Myocyte (in vitro differentiated cells): ENCODE measurements at places on chromosomes 1 and 21.
A peak's percentile ranks its signal among the peaks of the same experiment; 100 is the strongest.

GRCh38 chr21:30942192-30942591 lies 60.8 kb upstream of the KRTAP11-1 start:
- DNase-seq, result no peak

DNA sequence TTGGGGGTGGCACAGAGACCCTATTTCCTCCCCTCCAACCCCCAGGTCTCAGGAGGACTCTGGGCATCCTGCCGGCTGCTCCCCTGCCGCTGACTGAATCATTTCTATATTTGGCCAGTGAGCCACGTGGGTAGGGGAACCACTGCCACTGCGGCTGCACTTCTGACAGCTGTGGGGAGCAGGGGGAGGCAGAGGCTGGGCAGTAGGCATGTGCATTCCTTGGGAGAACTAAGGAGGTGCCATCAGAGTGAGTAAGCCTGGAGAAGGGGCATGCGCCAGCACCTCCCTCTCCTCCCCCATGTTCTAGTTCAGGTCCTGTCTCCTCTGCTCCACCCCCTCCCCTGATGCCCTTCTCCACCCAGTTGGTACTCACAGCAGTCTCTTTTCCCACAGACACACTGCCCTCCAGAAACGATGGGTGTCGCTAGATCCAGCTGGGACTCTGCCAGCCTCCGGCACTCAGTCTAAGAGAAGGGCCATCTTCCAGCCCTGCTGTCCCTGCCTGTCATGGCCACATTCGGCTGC lies 12.0 kb downstream of the PPFIA4 start:
- peak; percentile 100 for DNase-seq

GRCh38 chr1:234505769-234506102 lies 26.8 kb upstream of the TARBP1 start:
- DNase-seq, result no peak

DNA sequence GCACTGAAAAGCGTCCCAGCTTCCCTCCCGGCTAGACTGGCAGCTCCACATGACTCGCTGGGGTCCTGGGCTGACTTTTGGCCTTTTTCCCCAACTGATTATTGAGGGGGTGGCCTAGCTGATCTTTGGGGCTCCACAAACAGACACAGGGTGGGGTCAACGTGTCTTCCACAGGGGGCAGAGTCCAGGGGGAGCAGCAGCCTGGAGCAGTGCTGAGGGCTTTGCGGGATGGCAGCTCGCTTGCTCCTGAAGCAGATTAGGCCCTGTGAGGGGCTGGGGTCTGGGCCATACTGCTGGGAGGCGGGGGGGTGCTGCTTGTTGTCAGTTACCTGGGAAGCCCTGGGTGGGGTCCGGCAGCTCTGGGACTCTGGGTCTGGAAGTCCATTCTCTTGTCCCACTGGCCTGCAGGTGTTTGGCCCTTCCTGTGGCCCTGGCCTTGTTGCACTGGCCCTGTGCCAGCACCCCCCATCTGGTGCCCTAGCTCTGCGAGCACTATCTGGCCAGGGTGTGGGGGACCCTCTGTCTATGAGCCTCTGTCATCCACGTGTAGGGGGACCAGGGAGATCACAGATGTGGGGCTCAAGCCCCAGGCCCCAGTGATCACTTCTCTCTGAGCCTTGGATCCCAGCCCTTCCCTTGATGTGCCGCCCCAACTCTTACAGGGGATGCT lies 12.3 kb upstream of the HES5 start:
- DNase-seq, result no peak

- DNase-seq, result peak; percentile 40
Observed at GRCh38 chr1:49102752-49103151, 326.1 kb upstream of the BEND5 start.

DNA sequence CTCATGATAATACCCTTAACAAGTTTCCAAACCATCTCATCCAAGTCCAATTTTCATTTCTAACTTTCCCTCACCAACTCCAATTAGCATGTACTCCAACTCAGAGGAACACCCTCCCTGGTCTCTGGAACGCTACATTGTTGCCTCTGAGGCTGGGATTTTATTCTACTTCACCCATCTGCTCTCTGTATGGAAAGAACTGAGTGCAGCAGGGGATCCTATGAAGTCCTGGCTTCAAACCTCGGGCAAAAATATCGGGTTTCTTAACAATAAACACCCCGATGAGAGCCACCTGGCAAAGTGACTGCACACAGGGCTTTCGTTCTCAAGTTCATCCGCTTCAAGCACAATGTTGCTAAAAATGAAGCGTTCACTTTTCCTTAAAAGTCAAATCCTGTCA lies 99.6 kb downstream of the CRB1 start:
- no peak for DNase-seq

- DNase-seq, result no peak
Observed at GRCh38 chr1:79271759-79272158, 265.2 kb upstream of the ADGRL4 start.

DNA sequence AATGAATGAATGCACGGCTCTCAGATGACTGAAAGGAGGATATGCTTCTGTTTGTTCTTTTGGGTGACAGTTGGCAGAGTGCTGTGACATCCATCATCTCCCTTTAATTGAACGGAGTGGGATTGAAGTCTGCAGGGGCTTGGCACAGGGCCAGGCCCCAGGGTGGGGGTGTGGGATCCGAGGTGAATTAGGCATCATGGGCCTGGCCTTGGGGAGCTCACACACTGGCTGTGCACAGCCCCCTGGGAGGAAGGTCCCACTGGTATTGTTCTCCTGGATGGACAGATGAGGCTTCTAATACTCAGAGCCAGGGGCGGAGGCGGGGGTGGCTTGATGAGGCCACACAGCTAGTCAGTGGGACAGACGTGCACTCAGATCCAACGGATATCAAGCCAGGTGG lies 19.3 kb downstream of the EPHB2 start:
- no peak for DNase-seq

GRCh38 chr21:37297364-37297763 lies 30.2 kb upstream of the VPS26C start:
- DNase-seq, result peak; percentile 62

GRCh38 chr1:38584448-38585355 lies 274.9 kb downstream of the RRAGC start:
- no peak for DNase-seq

GRCh38 chr21:18715606-18716005 lies 312.0 kb upstream of the TMPRSS15 start:
- DNase-seq, result no peak

DNA sequence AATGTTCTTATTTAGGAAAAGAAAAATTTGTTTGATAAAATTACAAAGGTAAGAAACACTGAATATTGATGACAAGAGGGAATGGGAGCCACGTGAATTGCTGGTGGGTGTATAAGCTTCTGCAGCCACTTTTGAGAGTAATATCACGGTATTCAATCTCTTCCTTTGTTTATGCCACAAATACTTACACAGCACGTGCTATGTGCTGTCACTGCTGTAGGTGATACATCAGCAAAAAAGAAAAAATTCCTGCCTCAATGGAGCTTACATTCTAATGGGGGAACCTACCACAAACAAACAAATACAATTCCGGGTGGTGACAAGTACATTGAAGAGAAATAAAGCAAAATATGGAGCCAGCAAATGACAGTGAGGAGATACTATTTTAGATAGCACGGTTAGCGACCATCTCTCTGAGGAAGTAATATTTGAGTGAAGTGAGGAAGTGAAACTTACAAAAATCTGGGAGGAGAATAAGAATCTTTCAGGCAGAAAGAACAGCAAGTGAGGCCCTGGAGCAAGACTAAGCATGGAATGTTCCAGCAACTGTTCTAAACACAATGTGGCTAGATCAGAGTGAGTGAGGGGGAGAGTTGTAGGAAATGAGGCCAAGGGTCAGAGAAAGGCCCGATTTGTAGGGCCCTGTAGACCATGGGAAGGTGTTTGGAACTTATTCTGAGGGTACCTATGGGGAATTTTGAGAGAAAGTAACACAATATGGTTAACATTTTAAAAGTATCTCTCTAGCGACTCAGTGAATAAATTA lies 2.6 kb upstream of the FCRLB start:
- DNase-seq, result no peak

DNA sequence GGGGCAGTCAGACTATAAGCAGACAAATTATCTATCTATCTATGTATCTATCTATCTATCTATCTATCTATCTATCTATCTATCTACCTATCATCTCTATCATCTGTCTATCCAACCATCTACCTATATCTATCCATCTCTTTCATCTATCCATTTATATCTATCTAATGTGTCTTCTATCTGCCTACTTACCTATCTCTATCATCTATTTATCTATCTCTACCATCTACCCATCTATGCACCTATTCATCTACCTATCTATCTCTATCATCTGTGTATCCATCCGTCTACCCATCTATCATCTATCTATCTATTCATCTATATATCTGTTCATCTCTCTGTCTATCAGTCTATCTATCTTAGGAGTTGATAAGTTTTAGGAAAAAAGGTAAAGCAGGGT lies 10.8 kb upstream of the COG2 start:
- DNase-seq, result no peak

- DNase-seq, result no peak
Observed at GRCh38 chr21:37159053-37159776, 86.2 kb downstream of the TTC3 start.

DNA sequence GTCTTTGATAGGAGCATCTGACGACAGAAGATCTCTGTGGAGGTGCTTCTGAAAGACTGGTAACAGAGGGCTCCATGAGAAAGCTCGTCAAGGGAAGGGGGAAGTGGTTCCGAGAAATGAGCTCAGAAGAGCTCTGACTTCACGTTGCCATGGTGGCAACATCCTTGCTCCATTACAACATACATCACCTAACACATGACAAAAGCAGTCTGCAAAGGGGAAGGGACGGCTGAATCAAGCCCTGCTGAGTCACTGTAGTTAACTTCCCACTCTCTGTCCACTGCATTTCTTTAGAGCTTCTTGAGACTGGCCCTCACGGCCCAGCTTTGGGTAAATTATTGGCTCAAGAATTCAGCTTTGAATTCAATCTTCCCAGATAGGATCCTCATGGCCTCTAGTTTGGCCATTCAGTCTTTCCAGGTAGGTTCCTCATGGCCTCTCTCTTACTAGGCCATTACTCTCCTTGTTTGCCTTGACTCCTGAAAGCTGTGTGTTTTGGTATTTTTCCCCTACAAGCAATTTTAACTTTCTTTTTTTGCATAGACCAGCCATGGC lies 88.0 kb upstream of the ZNF648 start:
- peak; percentile 45 for DNase-seq

DNA sequence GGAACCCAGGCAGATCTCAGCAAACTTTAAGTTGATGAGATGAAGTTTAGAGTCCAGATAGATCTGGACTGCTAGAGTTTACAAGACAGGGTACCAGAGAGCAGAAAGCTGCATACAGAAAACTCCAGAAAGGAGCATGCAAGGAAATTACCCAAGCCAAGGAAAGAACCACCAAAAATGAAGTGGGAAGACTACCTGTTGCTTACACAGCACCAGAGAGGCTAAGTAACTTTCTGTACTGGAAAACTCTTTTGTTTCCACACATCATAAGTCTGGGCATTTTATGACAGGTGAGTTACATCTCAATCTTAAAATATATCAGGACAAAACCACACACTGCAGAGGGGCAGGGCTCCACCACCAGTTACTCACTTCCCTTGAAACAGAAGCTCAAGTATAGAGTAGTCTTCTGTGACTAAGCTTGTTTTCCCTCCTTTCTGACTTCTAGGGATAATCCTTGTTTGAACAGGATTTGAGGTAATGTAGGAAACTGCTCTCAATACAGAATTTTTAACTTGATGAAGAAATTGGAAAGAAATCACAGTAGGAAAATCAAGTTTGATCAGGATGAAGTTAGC lies 17.4 kb upstream of the GJA9 start:
- DNase-seq, result peak; percentile 16

GRCh38 chr21:35316933-35317332 lies 267.8 kb upstream of the RUNX1 start:
- no peak for DNase-seq

DNA sequence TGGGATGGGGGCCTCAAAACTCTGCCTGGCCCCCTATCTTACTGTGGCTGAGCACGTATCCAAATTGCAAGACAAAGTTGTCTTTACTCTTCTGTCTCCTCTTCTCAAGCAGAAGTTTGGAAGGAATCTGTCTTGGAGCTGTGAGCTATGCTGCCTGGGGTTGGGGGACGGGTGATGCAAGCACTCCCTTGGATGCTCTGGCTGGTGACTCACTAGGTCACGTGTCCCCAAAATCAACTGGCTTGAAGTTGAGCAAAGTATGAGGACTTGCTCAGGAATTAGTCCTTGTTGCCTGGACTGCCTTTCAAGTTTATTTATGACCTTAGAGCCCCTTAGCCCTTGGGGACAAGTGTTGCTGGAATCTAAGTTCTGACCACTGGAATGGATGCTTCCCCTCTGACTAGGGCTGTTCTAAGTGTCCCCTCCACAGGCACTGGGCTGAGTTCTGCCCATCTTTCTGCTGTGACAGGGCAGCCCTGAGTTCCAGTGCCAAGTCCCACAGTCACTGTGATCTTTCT lies 269.5 kb downstream of the HHAT start:
- peak; percentile 97 for DNase-seq

DNA sequence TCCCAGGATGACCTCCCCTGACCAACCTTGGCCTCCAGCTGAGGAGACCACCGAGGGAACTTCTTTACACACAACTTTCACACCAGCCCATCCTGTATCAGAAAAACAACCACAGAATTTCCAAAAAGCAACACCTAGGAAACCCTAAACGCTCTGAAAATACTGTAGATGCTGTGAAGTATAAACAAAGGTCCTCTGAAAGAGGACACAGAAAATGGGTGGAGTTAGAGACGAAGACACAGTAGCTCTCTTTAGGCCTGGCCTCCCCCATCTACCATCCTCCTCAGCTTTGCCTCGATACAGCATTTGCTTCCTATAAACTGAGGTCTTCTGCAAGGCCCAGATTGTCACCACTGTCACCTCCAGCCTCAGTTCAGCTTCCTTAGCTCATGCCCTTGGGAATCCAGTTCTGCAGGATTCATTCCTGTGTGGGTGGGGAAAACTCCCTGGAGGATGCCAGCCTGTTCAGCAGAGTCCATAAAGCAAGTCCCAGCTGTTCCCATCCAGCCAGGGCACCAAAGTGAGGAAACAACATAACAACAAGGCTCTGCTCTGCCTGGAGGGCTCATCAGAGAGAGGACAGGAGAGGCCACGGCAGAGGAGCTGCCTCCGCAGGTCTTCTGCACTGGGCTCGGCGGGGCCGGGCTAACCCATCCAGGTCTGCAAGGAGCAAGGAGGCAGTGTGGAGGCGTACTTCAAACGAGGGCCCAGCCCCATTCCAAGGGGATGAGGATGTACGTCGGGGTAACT lies 15.0 kb downstream of the PIK3C2B start:
- peak; percentile 70 for DNase-seq

DNA sequence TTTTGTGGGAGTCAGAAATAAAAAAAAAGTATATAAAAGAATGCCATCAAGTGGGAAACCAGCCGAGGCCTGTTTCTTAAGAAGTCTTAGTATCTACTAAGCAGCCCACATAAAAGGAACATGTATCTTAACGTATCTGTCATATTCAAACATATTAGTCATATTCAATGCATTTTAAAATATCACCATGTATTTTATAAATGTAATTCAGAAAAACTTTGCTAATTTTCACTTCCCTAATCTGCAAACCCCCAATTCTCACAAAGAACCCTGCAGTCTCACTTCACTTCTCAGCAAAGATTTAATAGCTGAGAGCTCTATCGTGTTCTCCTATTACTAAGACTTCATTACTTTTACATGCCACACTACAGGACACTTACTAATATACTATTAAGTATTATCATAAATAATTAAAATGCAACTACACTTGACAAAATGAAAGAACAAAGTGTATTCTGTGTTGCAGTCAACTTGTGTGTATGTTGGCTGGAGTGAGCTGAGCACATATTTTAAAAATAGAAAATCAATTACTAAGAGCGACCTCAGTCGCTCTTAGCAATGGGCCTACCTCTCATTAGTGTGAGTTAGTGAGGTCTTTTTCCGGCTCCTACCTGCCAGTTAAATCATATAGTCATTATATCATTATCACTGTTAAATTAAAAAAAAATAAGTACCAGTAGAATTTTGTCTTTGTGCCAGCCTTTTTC lies 484.3 kb downstream of the LMO4 start:
- DNase-seq, result no peak
